CD4-positive, alpha-beta T cell (primary cell): ENCODE measurements at places on chromosomes 7 and 10. TPM values are rescaled to one million over a fixed set of nuclear protein-coding genes. Genes with fewer than 3 reads are reported as not detected.

The OR2A5 gene
- not detected for total RNA-seq

The LDB3 gene
- total RNA-seq = 0.08 TPM

DNA sequence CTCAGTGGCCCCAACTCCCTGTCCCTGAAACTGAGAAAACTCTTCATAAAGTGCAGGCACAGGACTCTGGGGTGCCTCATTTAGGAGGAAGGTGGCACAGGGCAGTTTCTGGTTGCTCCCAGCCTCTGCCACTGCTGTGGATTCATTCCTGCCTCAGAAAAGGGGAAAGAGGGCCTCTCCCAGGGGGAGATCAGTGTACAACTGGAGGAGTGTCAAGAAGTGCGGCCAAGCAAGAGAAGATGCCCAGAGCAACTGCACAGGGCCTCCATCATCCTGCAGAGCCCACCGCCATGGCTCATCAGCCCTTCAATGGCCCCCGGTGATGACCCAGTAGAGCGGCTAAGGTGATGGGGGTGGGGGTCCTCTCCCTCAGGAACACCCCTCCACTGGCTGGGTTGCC lies 150.3 kb downstream of the PLXNA4 start:
- H3K4me1 ChIP-seq = peaks cover 20% of the 10 kb centered on the region
- H3K27ac ChIP-seq = no peak overlapping the region
- H3K36me3 ChIP-seq = no peaks in the 10 kb centered on the region
- H3K27me3 ChIP-seq = no peaks in the 10 kb centered on the region

DNA sequence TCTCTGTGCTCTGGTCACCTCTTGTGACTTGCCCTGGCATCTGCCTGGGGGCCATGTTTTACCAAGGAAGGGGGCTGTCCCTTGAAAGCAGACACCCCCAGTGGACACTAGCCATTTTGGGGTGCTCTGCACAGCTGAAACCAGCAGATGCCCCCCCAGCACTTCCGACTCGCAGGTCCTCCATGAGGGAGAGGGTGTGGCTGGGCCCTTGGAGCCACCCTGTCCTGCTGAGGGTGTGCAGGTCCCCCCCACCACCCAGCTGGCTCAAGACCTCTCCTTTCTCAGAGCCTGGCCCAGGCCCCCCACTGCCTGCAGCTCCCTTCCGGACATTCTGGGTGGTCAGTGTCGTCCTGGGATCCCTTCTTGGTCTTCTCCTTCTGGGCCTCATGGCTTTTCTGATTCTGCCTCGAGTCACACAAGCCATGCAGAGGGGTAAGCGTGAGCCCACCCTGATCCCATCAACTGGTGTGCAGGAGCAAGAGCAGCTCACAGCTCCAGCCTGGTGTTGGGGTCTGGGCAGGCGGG lies 12.3 kb downstream of the SCART1 start:
- no peak overlapping the region for H3K27ac ChIP-seq
- H3K36me3 ChIP-seq = peaks cover 2% of the 10 kb centered on the region

GRCh38 chr7:55342216-55342871 lies 22.8 kb upstream of the LANCL2 start:
- DNase-seq = no peak
- no peaks in the 10 kb centered on the region for H3K4me1 ChIP-seq
- H3K27ac ChIP-seq = no peak overlapping the region
- peaks cover 2% of the 10 kb centered on the region for H3K27me3 ChIP-seq
- H3K36me3 ChIP-seq = no peaks in the 10 kb centered on the region
